ENCODE measurements at places on chromosomes 1 and 21.

DNA sequence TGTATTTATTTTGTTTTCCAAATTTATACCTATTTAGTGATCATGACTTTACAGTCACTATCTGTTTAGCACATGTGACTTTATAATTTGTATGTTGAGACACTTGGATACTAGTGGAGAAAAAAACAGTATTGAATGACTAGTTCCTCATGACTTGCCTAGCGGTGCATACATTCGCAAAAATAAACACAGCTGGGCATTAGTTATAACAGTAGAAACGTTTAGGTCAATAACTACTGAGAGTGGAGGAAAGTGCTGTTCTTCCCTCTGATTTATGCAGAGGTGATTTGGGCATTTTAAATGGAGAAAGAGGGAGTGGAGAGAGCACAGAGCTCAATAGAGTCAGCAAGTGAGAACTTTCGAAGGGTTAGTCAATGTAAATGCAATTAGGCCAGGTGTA is 1679.0 kb upstream of the B3GALT2 start:
- DNase-seq, result no peak

DNA sequence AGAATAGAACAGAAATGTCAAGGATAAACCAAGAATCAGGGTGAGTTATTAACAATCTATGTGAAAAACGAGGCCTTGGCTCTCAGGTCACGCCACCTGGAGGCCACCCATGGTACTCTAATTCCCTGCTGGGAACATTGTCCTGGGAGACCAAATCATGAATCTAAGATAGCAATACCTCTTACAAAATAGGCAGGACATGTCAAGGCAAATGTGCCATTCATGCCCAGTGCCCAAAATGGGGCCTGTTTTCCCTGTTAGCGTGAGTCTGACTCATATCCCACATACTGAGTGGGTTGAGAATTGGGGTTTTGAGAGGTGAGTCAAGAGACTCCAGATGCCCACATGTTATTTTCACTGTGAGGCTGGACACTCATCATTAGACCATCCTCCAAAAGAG is 380.8 kb downstream of the HHIPL2 start:
- DNase-seq, result no peak

DNA sequence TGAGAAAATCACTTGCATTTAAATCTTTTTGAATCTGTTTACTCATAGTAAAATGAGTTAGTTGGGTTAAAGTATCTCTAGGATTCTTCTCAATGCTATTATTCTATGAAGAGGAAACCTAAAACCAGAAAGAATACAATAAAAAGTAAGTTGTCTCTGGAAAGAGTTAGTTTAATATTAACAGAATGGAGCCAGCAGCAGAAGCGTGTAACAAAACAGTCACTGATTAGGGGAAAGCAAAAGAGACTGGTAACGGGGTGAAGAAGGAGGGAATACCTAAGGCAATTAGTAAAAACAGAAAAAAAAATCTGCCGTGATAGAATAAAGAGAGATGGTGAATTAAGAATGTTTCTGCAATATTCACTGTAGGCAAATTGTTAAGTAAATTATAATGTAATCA is 60.0 kb downstream of the NRDC start:
- DNase-seq, result no peak

DNA sequence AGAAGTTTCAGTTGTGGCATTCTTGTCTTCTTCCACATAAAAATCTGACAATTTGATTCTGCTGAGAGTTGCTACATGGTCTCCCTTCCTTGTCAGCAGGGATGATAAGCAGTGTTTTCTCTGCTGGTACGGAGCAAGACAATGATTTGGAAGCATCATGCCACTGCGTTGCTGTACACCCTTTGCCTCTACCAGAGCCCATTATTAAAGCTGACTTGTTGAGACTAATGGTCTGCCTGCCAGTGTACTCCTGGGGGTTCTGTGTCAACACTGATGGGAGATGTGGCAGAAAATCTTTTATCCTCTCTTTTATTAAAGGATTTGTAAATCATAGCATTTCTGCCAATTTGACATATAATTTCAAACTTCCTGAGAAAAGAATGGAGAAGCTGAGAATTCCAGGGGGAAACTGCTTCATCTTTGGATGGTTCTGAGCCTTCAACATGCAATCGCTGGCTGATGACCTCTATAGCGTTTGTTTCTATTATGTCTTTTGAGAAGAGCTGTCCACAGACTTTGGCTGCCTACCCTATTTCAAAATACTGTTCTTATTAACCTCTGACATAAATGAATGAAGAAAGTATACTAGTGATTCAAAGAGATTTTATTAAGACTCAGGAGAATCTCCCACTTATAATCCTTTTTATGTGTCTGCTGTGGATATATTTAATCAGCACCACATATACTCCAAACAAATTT is 47.9 kb upstream of the DYNLT5 start:
- no peak for DNase-seq

GRCh38 chr1:228687587-228687986 is 47.7 kb upstream of the RHOU start:
- no peak for DNase-seq

- no peak for DNase-seq
Observed at GRCh38 chr1:72229893-72230292, 52.4 kb downstream of the NEGR1 start.

DNA sequence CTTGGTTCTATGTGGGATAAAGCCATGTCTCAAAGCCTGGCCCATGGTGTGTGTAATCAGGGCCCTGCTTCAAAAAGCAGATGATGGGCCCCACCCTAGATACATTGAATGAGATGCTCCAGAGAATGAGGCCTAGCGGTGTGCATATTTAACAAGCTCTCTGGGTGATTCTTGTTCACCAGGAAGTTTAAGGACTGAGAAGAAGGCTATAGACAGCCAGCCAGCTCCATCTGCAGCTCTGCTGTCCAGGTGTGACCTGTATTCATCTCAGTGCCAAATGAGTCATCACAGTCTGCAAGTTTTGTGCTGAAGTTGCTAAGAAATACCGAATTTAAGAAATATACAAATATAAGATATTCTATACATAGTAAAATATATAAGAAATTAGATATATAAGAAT is 182.0 kb upstream of the RUNX1 start:
- no peak for DNase-seq

- no peak for DNase-seq
Observed at GRCh38 chr1:5947071-5947821, 45.0 kb downstream of the NPHP4 start.

GRCh38 chr1:202654079-202654478 is 56.2 kb downstream of the SYT2 start:
- DNase-seq, result no peak

Measured in CD4-positive, alpha-beta T cell treated with Interleukin-1 beta for 1 hour (primary cell).